Fibroblast of skin of right biceps (primary cell): ENCODE measurements at places on chromosomes 7 and 10.

- DNase-seq: peak; percentile 64
Measured at GRCh38 chr10:103676058-103676785, 179.2 kb downstream of the SH3PXD2A start.

GRCh38 chr10:130215151-130215930, 79.2 kb downstream of the GLRX3 start:
- no peak for DNase-seq

GRCh38 chr7:87060288-87060537, 759 bp upstream of the ELAPOR2 start:
- no peak for DNase-seq

GRCh38 chr10:24908793-24909423, 43.5 kb downstream of the PRTFDC1 start:
- DNase-seq: peak; percentile 79

DNA sequence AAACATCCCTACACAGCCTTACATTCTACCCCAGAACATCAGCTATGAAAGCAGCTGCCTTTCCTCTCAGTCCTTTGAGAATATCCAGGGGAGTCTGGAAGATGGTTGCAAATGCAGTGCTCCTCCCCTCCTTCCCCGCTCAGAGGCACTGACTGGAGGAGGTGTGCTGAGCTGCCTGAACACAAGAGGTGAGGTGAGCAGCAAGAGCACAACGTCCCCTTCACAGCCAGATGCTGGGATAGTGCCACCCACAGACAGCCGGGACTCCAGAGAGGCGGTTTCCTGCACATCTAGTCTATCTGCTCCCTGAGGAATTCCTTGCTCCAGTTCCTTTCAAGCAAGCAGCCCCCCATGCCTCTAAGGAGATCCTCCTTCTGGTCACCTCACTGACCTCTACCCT, 74.2 kb downstream of the EZH2 start:
- DNase-seq: no peak

- no peak for DNase-seq
Measured at GRCh38 chr7:153190452-153190851, 430.9 kb downstream of the ACTR3B start.

GRCh38 chr10:122507616-122508015, 46.3 kb downstream of the HTRA1 start:
- DNase-seq: no peak

DNA sequence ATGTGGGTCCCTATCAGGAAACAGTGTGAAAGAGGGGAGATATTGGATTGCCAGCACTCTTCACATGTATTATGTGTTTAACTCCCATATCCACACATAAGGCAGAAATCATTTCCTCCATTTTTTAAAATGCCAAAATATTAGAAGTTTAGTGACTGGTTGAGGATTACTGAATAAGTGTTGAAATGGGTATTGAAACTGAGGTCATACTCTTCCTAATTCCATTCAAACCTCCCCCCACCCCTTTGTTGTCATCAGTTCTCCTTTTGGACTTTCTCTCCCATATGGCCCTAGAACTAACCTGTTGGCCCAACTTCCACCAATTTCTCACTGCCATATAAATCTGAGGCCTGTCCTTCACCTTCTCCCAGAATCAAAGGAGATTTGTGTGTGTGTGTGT, 81.6 kb downstream of the EVX1 start:
- DNase-seq: no peak
